ENCODE measurements at places on chromosomes 6 and 20. TPM values are rescaled to one million over a fixed set of nuclear protein-coding genes. Genes with fewer than 3 reads are reported as not detected.

The HLA-G gene
- total RNA-seq: not detected

The OPN5 gene
- total RNA-seq: not detected

The MAPK13 gene
- total RNA-seq: 3.9 TPM

The FKBP1C gene
- total RNA-seq: 0.69 TPM

The SRSF12 gene
- 45.0 TPM for total RNA-seq

The CLIC1 gene
- 44.1 TPM for total RNA-seq

The GATA5 gene
- total RNA-seq: not detected

The HSPA1L gene
- total RNA-seq: 8.1 TPM

The SLPI gene
- not detected for total RNA-seq

The NRN1 gene
- 83.3 TPM for total RNA-seq

The PNPLA1 gene
- not detected for total RNA-seq

The DNAH8 gene
- total RNA-seq: under 0.01 TPM

The TRAPPC3L gene
- 0.69 TPM for total RNA-seq

The GABRR1 gene
- 0.46 TPM for total RNA-seq

The PGM3 gene
- 48.0 TPM for total RNA-seq

The NKX2-2 gene
- total RNA-seq: 3.5 TPM

The DEFB121 gene
- total RNA-seq: not detected

The GDAP1L1 gene
- total RNA-seq: 91.3 TPM

The MUCL3 gene
- not detected for total RNA-seq

The PLCG1 gene
- 93.9 TPM for total RNA-seq

The PSMG4 gene
- 28.4 TPM for total RNA-seq

The POLR1H gene
- 14.1 TPM for total RNA-seq

The C20orf202 gene
- 0.46 TPM for total RNA-seq

The KHDC1L gene
- total RNA-seq: 0.69 TPM
